D721Med (cell line): ENCODE measurements at places on chromosomes 3 and 15.

DNA sequence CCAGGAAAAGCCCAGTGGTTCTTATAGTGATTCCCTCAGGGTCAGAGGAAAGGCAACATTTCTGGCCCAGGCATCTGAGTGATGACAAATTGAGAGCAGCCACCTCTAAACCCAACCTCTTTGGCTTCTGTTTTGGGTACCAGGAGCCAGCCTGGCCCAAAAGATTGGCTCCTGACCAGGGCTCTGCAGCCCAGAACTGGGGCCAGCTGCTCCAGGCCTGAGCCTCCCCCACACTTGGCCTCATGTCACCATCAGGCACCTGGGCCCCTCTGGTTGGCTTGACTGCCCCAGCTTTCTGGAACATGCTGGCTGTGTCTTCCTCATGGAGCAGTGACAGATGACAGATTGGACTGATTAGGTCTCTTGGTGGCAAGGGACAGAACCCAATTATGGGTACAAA lies 26.0 kb upstream of the HCN4 start:
- DNase-seq: no peak

DNA sequence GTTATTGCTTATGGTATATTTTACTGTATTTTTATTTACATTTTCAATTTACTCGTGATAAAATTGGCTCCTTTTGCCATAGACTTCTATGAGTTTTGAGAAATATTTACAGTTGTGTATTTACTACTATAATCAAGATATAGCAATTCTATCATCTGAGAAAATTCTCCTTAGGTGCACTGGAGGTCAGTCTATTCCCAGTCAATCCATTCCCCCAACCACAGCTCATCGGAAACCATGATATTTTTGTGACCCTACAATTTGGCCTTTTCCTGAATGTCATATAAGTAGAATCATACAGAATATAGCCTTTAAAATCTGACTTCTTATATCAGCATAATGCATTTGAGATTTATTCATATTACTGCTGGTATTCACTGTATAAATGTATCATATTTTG lies 114.7 kb upstream of the LRTM1 start:
- DNase-seq: no peak

DNA sequence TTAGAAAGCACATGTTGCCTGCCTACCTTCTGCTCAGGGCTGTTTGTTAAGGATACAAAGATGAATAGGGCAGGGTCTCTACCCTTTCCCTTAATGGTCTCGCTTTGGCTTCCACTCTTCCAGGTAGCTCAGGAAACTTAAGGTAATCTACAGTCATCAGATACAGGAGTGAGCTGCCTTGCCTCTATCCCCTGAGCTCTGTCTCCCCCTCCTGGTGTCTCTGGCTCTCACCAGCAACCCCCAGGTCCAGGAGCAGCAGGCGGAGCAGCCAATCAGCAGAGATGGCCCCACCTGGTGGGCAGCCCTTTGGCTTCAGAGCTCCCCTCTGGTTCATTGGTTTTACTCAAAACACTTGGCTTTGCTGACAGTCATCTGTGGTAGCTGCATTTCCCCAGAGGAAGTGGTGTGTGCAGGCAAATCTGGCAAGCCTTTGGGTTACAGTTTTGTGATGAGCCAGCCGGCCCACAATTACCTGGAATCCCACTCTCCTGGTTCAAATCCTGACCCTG lies 8.5 kb upstream of the CX3CR1 start:
- DNase-seq: peak; percentile 86

- DNase-seq: no peak
Observed at GRCh38 chr15:92968926-92969651, 69.0 kb downstream of the CHD2 start.

DNA sequence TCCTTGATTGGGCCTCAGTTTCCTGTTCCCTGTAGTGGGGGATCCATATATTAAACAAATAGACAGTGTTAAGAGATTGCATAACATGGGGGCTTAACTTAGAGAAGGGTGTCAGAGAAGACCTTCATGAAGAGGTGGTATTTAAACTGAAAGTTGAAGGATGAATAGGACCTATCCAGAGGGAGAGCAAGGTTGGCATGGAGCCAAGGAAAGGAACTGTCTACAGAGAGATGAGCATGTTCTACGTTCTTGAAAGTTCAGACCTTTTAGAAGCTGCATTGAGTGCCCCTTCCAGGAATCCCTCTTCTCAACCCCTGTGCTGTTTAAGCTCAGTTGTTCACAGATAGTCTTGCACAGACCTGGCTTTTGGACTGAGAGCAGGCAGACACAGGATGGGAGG lies 2.4 kb downstream of the HTD2 start:
- DNase-seq: no peak

- no peak for DNase-seq
Observed at GRCh38 chr3:114634635-114635034, 340.8 kb downstream of the TIGIT start.

DNA sequence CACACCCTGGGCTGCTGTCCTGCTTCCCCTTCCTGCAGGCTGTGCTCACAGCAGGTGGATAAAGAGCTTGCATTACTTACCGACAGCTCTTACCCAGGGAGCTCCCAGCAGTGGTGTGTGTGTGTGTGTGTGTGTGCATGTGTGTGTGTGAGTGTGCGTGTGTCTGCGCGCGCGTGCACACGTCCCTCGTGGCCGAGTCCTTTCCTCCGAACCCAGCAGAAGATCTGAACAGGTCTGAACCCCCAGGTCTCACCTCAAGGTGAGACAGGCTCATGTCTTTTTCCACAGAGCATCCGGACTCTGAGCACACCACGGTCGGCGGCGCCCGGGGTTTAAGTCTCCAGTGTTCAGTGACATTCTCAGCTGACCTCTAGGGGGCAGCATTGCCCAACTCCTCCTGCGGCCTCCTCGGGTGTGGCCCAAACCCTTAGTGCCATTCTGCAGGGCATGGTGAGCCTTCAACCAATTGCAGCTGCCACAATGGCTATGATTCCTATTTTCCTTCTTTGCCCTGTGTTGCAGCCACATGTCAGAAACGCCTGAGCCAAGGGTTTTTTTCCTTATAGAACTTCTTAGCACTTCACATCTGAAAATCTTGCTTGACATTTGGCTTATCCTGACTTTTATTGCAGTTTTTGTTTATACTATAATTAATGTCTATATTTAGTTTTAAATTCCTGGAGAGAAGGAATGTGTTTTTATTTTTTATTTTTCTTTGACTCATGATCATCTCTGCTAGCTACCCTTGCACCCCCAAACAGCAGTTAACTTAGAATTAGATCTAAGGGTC lies 64.1 kb upstream of the KLHL25 start:
- peak; percentile 60 for DNase-seq

- no peak for DNase-seq
Observed at GRCh38 chr15:91411586-91411985, 311.5 kb downstream of the SV2B start.
